BJ (cell line): ENCODE measurements at places on chromosomes 6 and 20.

DNA sequence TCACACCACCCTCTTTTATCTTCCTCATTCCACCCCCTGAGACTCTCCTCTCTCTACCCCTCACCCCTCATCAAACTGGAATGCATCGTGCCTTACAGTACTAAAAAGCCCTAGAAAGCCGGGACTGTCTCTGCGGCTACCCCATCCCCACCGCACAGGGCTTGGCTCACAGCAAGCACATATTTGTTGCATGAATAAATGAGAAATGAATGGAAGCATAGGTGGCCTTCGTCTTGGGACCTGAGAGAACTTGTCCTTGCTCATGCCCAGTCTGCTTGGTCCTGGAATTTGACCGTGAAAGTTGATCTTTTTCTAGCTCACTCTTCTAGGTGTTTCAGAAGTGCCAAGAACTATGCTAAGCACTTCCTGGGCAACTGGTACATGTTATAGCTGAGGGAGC is 53.3 kb downstream of the APCDD1L start:
- no peak for DNase-seq

DNA sequence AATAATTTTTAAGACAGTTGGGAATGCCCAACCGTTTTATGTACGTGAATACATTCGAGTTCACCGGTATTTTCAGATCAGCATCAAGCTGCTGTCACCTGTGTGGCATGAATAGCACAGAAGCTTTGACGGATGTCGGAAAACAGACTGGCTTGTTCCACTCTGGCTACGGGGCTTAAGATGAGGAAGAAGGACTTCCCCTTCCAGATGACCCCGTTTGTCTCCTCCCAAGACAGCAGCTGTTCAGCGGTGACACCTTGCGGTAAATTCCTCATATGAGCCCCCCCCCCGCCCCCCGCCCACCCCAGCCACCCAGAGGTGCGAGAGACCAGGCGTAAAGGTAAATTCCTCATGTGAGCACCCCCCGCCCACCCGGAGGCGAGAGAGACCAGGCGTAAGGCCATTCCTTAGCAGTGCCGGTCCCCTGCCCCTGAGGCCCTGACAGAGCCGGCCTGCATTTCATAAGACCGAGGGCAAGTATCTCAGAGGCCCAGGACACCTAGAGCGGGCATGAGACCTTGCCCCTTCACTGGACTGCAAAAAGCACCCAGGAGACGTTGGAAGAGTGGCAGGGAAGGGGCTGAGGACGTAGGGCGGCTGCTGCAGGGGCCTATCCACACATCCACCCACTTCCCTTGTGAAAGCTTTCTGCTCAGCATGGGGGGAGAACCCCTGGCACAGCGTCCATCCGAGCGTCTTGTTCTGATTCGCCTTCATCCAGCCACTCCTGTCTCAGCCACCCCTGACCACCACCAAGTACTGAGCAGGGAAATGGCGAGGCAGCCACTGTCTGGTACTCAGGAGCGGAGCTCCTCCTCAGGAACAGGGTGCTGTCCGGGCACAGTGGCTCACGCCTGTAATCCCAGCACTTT is 7.3 kb upstream of the PCMTD2 start:
- no peak for DNase-seq

GRCh38 chr6:37171201-37171969 is 1.4 kb downstream of the PIM1 start:
- no peak for DNase-seq

DNA sequence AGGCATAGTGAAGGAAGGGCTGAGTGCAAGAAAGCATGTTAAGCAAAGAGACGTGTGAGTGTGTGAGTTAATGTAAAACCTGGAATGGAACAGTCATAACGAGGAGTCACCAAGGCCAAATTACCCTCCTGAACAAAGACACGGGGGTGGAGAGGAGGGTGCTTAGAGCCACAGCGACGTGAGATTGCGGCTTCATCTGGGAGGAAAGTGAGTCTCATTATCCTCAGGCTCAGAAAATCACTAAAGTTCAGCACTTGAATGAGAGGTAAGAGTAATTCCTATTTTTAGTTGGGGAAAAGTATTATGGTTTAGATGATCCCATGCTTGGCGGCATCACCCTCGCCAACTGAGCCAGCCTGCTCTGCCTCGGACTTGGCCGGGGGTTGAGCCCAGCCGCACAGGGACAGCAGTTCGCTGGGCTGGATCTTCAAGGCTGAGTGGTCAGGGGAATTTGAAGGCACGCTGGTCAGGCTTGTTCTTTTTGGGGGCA is 136.6 kb downstream of the DTNBP1 start:
- no peak for DNase-seq

DNA sequence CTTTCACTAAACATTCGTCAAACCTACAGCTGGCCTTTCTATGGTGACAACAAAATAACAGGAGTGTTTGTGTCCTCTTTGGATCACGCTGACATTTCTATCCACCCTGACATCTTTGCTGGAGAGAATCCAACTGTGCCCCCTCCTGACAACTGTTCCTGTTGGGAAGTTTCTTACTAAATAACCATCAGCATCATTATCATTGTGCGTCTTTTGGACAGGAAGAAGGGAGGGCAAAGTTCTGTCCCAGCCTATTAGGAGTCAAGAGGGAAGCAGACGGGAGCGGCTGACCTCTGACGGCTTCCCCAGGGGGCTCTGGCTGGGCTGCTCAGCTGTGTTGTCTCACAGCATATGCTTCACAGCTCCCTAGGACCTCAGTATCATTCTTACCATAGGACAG is 195.9 kb upstream of the SULF2 start:
- DNase-seq, result no peak

DNA sequence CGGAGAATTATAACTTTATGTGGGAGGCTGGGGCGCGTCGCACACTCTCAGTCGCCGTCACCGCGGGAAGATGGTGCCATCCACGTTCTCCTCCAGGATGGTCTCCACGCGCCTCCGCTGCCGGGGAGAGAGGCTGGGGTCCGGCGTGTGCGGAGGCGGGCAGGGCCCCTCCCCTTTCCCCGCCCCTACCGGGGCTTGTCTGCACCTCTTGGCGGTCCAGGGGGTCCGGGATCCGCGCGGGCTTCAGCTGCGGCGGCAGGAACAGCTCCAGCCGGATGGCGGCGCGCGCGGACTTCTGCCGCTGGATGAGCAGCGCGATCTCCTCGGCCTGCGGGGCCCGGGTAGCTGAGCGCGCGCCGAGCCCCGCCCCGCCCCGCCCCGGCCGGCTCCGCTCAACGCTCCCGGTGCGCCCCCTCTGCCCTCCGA is 807 bp downstream of the LKAAEAR1 start:
- DNase-seq, result no peak

DNA sequence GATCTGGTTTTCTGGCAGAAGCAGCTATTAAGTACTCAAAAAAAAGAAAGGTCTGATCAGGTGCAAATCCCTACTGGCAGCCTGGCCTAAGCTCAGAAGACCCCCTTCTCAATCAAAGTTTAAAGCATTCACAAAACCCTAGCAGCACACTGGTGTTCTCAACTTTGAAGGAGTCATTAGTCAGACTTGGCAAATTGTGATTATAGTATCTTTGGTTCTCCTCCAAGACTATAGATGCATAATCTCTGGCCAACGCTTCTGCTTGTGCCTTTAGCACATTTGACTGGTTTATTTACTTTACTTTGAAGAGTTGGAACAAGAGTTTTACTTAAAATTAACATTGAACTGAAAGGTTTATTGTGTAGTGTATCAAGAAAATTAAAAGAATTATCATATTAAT is 248.9 kb downstream of the PTPRK start:
- DNase-seq, result no peak

DNA sequence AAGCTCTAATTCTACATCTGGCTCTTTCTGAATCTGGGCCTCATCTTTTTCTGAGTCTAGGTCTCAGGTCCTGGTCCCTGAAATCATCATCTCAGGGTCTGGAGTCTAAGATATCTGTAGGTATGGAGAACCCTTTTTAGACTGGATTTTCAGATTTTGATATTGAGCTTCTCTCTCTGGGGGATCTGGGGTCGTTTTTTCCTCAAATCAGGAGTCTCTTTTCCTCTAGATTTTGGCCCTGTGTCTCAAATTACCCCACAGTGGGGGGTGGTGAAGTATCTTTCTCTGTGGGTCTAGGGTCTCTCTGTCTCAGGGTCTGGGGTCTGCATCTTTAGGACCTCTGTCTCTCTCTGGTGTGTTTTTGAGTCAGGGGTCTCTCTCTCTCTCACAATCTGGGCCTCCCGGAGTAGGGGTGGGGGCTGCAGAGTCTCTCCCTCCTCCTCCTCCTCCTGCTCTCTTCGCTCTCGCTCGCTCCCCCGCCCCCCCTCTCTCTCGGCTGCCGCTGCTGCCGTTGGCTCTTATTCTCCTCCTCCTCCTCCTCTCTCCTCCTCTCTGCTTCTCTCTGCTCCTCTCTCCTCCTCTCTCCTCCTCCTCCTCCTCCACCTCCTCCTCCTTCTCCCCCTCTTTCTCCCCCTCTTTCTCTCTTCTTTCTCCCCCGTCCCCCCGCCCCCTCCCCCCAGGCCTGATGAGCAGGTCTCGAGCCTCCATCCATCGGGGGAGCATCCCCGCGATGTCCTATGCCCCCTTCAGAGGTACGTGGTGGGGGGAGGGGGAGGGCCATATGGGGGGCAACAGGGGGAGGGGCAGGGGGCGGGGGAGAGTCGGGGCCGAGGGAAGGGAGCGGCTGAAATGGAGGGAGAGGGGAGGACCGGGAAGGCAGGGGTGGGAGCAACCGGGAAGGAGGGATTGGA is at the start of gene SYNGAP1:
TSS of gene SYNGAP1 (plus strand) at position 486 of the 911 bp plus-strand sequence. CDS start at position 686, 200 bp downstream.
- no peak for DNase-seq

DNA sequence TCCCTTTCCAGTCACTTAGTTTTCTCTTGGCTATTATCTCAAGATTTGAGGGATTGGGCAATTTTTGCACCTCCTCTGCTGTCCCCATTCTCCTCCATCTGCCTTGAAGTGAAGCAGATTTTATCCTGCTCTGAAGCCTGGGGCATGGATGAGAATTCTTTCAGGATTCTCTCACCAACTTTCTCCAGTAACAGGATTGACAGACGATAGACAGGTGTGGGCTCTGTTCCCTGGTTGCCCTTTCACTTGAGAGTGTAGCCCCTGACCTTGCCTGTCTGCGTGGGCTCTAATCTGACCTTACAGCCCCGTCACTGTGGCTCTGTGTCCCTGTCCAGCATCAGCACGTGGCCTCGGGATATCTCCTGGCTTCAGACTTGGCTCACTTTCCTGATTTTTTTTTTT is 27.1 kb downstream of the CDYL start:
- DNase-seq, result no peak

GRCh38 chr6:131024565-131024964 is 38.5 kb downstream of the EPB41L2 start:
- DNase-seq, result no peak

DNA sequence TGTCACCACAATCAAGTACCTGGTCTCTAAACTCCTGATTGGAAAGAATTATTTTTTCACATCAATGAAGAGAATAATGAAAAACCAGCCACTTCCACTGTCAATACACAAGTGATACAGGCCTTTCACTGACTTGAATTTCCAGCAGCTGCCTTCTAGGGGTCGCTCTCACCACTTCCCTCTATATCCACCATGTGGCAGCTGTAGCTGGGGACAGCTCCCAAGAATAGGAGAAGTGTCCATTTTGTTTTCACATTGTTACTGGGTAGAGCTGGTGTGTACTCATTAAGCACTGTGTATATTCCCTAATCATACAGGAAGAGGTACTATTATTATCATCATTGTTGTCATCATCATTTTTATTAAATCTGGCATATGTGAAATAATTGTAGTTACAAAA is 438.4 kb upstream of the SPTLC3 start:
- DNase-seq, result no peak

GRCh38 chr20:49768204-49769047 is 44.2 kb upstream of the SLC9A8 start:
- peak; percentile 68 for DNase-seq
